ENCODE measurements at places on chromosomes 2 and 18. TPM values are rescaled to one million over a fixed set of nuclear protein-coding genes. Genes with fewer than 3 reads are reported as not detected.

MYOM1 gene
- total RNA-seq = 63.8 TPM

CXCR1 gene
- 1.8 TPM for total RNA-seq

- no peak overlapping the region for H3K27ac ChIP-seq
- H3K36me3 ChIP-seq = no peaks in the 10 kb centered on the region
- DNase-seq = no peak
- no peak overlapping the region for H3K4me3 ChIP-seq
- H3K4me1 ChIP-seq = peaks cover 19% of the 10 kb centered on the region
- H3K27me3 ChIP-seq = no peaks in the 10 kb centered on the region
These were observed 678.0 kb upstream of the RAB6C start for GRCh38 chr2:129301431-129301913.

DNA sequence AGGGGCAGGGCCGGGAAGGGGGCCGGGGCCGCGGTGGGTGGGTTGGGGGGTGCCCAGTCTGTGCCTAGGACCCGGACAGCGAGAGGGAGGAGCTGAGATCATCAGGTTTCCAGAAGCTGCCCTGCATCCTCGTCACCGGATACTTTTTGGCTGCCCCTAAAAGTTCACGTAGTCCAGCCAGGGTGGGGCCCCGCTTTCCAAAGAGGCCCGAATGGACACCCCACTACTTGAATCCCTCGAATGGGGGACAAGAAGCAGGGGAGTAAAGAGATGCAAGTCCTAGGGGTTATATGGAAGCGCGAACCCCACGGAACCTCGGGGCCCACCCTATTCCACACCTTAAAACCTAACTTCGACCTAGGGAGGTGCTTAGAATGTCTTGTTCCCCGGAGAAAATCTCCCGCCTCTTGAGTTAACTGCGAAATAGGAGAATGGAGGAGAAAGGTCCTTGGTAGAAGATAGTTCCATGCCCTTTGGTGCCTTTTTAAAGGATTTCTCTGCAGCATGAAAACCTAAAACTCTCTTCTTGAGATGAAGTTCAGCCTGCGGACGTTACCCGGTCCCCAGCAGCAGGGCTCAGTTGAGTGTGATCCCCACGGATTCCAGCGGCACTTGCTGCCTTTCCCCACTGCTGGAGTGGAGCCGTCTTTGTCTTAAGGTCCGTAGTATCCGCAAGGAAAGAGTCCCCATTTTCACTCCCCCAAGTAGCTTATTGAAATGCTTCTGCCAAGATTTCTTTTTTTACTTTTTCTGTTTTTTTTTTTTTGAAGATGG, 2.1 kb upstream of the RNF152 start:
- peak overlapping the region; percentile 98 for H3K4me3 ChIP-seq
- H3K36me3 ChIP-seq = no peaks in the 10 kb centered on the region
- no peaks in the 10 kb centered on the region for H3K27me3 ChIP-seq

DNA sequence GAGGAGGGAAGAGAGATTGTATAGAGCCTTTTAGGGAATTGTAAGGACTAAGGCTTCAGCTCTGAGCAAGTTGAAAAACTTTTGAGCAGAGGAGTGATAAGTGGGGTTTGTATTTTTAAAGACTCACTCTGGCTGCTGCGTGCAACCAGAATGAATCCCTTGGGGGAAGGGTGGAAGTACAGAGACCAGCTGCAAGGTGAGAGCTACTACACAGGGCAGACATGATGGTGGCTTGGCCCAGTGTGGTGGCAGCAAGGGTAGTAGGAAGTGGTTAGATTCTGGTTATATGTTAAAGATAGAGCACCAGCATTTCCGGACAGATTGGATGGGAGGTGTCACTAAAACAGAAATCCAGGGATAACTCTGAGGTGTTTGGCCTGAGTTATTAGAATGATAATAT, 10.1 kb upstream of the SESTD1 start:
- H3K27ac ChIP-seq = no peak overlapping the region
- DNase-seq = no peak
- H3K36me3 ChIP-seq = no peaks in the 10 kb centered on the region
- no peak overlapping the region for H3K4me3 ChIP-seq
- no peaks in the 10 kb centered on the region for H3K27me3 ChIP-seq

GRCh38 chr18:70337139-70337972, 48.5 kb downstream of the SOCS6 start:
- H3K4me3 ChIP-seq = no peak overlapping the region
- DNase-seq = peak; percentile 51
- no peaks in the 10 kb centered on the region for H3K4me1 ChIP-seq
- H3K27ac ChIP-seq = no peak overlapping the region

All from aorta (tissue), 5 donors.